ENCODE measurements at places on chromosomes 7 and 10.

- DNase-seq, result no peak
Measured at GRCh38 chr10:71339796-71340589, 20.9 kb downstream of the SLC29A3 start.

- DNase-seq, result no peak
Measured at GRCh38 chr7:21426286-21427181, 1.3 kb upstream of the SP4 start.

DNA sequence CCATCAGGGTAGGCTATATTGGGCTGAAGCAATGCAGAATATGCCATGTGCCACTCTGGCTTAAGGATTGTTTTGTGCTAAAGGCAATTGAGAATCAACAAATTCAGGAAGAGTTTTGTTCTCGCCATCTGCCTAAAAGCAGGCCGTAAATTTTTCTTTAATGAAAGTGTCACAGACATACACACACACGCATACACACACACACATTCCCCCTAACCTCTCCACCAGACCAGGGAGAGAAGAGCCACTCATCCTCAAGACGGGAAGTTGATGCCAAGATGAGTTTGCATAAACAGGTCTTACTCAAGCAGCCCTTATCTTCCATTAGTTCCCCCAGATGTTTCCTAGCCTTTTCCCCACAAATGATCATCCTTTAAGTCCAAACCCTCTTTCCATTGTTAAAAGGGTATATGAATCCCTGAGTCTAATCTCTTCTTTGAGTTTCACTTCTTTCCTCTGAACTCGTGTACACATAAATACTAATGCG, 59.6 kb upstream of the TRIM24 start:
- peak; percentile 48 for DNase-seq

- no peak for DNase-seq
Measured at GRCh38 chr7:150380463-150380862, 1.3 kb downstream of the ZNF775 start.

DNA sequence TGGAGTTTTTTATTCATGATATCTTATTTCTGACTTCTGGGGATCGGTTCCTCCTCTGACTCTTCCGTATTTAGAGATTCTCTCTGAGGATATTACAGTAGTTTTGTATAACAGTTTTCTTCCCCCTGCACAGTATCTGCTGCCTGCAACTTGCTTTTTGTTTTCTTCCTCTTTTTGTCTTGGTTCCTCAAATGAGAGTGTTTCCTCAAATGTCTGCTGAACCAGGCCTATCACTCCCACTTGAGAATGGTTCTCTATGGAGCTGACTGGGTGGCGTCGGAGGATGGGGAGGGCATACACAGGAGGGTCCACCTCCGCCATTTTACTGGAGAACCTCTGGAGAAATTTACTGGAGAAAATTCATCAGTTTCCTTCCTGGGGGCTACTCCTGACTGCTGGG, 27.7 kb downstream of the ARHGAP22 start:
- peak; percentile 89 for DNase-seq

DNA sequence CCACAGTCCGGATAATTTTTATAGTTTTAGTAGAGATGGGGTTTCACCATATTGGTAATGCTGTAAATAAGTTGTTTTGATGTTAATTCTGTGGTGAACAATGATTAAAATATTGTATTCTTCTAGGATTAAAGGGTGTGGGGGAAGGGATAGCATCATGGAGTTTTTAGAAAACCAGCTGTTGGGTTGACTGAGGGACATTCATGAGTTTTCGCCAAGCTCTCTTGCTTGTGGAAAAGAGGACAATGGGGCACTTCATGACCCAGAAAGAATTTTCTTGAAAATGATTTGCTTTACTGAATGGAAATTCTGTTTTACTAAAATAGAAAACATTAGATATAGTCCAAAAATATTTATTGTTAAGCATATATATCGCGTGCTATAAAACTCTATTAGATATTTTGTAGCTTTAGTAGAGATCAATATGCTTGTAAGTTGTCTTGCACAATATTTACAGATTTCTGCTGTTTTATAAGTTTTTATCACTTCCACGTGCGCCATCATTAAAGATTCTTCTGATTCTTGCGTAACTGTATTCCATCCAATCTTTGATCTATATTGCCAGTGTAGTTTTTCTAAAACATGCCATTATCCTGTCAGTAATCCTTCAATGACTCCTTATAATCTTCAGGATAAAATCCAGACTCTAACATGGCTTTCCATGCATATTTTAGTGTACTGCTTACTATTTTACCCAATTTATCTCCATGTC, 41.8 kb downstream of the LCOR start:
- DNase-seq, result no peak

DNA sequence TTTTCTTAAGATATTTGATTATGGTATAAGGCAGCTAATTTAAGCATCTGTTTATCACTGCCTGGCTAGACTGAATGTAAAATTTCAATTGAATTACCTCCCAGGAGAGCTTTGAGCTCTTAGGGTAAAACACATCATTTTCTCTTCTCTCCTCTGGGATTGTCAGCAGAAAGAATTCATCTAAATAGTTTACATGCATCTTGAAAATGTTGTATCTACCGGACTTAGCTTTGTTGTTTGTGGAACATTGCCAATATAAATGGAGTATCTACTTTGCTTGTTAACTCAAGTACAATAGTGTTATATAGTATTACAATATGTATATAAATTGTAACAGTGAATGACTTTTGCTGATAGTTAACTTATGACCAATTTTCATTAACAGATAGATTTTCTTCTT, 73.3 kb downstream of the TAF3 start:
- DNase-seq, result no peak

DNA sequence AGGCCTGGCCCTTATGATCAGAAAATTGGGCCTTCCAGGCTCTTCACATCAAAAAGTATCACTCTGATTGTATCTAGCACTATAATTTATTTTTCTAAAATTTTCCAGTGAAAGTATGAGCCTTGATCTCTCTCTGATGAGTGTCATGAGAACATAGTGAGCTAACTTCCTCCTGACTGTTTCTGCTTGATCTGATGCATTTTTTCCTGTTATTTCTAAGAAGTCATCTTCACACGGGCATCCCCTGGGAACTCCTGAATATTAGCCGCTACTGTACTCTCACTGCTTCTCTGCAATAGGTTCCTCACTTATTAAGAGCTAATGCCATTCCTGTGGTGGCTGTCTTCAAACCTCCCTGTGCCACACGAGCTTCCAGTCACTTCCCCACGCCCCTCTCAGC, 63.1 kb upstream of the ZPBP start:
- no peak for DNase-seq

DNA sequence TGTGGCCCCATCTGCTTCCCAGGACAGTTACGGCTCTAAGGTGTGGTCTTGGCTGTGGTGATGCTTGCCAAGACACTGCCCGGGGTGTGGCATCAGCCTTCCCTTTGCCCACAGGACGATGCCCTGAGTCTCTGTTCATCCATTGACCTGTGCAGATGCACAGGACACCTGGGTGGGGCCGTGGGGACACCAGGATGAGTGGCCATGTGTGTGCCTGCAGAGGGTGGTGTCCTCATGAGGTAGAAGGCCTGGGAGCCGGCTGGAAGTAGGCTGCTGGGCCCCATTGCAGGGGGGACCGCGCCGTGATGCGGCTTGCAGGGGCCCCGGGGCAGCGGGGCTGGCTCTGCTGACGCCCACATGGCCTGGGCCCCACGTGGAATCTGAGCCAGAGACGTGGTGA, 22.4 kb upstream of the PWWP2B start:
- no peak for DNase-seq

DNA sequence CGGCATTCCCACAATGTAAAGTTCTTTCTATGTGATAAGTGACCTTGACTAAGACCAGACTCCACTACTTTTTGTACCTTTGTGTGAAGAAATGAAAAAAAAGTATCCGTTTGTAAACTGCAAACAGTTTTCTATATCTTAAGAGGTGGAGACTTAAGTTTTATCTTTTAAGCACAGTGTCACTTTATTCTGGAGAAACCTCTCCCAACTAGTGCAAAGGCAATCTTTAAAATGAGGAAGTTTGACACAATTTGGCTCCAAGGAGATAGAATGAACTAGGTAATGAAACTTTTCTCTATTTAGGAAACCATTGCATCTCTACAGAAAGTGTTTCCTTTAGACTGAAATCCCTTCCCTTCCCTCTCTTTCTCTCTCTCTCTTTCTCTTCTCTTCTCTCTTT, 122.9 kb downstream of the SAMD9 start:
- no peak for DNase-seq

GRCh38 chr10:78750418-78750817, 318.3 kb upstream of the ZMIZ1 start:
- no peak for DNase-seq

DNA sequence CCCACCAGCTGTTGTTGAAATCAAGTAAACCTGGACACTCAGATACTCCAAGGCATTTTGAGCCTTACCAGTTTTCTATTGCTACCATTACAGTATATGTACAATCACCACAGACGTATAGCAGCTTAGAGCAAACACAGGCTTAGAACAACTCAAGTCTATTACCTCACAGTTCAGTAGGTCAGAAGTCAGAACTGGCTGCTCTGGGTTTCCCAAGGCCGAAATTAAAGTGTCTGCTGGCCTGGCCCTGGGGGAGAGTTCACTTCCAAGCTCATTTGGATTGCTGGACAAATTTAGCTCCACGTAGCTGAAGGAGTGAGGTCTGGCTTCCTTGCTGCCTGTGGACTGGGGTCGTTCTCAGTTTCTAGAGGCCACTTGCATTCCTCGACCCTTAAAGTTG, 260.1 kb upstream of the LRRN3 start:
- no peak for DNase-seq

DNA sequence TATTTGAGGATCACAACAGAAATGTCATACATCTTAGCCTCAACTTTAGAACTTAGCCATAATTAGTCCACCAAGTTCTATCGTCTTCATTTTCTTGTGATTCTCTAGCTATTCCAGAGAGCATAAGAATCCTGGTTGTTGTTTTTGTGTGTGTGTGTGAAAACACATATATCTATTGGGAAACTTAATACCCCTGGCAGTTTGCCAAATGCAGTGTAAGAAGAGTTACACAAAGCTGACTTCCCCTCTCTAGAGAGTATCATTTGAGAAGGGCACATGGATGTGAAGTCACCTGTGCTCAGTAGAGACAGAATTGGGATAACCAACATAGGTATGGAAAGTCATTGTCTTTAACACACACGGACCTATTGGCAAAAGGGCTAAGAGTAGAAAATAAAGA, 19.3 kb downstream of the FOXI2 start:
- no peak for DNase-seq

GRCh38 chr10:50513956-50514355, 109.8 kb downstream of the SGMS1 start:
- no peak for DNase-seq

DNA sequence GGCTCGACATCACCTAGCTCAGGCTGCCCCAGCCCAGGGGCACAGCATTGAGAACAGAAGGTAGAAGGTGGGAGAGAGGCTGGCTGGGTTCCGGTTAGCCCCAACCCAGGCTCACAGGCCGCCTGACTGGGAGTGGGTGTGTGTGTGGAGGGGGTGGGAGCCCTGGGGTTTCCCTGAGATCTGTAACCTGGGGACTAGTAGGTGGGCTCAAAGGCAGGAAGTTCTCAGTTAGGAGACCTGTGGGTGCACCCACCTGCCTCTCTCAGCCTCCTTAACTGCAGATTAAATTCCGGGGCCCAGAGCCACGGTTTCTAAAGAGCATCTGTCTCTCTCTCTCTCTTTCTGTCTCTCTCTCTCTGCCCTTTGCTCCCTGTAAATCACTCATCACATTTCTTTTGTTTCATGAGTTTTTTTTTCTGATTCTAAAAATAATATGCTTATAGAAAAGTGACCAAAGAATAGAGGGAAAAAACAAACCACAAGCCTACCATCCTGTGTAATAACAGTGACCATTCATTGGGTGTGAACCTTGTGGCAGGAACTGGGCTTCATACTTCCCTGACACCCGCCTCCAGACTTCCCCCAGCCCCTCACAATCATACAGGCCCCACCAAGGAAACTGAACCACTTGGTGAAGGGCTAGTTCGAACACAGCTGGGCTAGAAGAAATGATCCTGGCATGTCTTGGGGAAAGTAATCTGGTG, 83.4 kb upstream of the SMNDC1 start:
- no peak for DNase-seq

DNA sequence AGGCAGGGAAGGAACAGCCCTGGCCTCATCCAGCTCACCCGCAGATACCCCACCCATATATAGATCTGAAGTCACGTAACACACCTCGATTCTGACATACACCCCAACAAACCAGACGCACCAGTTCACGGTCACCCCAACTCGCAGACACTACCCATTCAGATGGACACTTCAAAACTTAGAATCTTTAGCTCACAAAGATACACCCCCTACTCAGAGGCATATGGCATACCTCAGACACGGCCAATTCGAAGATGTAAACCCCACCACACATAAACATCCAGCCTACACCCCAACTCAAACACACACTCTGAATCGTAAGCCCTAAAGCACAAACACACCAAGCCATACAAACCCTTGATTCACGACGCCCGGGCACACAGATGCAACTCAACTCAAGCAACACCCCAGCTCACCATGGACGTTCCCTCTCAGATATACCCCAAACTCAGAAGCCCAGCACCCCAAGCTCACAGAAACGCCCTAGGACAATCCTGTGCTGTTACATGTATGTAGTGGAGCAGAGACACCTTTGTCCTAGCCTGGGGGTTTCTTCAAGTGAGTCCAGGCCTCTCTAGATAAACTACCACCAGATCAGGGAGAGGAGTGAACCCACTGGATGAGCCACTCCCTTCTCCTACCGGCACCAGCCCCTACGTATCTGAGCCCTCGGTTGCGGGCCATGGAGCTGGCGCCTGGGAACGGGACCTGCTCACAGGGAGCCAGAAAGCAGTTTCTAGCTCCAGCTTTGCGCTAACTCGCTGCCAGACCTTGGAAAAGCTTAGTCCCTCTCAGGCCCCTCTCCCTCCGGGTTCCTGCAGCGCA, 8.8 kb downstream of the PSD start:
- no peak for DNase-seq

DNA sequence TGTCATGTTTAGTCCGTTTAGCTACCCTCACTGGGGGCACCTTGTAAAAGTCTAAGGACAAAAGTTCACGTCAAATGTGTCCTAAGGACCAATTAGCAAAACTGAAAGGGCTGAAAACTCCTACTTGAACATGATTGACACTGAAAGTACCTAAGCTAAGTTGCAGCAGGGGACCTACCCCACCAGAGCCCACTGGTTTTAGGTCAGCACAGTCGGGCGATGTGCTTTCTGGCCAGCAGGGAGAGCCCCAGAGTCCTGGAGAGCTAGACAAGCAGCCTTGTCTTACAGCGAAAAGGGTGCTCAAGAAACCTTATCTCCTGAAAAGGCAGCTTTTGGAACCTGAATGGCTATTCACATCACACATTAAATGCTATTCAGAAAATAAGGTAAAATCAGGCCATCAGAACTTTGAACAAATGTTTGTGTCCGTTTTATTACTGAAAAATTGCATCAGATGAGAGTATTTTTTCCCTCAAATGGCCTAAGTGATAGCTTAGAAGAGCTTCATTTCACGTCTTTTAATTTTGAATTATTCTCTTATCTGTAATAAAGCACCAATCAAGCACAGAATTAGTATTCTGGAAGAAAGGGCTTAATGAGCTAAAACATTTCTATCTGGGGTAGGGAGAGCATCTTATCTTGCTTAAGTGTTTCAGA, 52.2 kb upstream of the MKI67 start:
- DNase-seq, result no peak

GRCh38 chr7:101140746-101141382, 13.4 kb upstream of the AP1S1 start:
- DNase-seq, result no peak

- peak; percentile 59 for DNase-seq
Measured at GRCh38 chr10:95295031-95295755, 4.4 kb upstream of the PDLIM1 start.
